ENCODE measurements at places on chromosomes 16 and 17.

GRCh38 chr16:11370084-11370931, 25.0 kb downstream of the RMI2 start:
- DNase-seq = no peak

DNA sequence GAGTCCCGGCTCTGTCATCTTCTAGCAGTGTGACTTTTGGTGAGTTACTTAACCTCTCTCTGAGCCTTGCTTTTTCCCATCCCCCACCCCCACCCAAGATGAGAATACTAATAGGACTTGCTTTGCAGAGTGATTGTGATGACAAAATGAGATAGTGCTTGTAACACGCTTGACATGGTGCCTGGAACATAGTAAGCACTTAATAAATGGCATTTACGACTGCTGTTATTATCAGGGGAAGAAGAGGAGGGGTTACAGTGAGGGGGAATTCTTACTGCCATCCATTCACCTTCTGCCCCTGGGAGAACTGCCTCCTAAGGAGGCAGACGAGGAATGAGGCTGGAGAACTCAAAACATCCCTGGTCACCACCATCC, 7.8 kb downstream of the DLX4 start:
- DNase-seq = no peak

DNA sequence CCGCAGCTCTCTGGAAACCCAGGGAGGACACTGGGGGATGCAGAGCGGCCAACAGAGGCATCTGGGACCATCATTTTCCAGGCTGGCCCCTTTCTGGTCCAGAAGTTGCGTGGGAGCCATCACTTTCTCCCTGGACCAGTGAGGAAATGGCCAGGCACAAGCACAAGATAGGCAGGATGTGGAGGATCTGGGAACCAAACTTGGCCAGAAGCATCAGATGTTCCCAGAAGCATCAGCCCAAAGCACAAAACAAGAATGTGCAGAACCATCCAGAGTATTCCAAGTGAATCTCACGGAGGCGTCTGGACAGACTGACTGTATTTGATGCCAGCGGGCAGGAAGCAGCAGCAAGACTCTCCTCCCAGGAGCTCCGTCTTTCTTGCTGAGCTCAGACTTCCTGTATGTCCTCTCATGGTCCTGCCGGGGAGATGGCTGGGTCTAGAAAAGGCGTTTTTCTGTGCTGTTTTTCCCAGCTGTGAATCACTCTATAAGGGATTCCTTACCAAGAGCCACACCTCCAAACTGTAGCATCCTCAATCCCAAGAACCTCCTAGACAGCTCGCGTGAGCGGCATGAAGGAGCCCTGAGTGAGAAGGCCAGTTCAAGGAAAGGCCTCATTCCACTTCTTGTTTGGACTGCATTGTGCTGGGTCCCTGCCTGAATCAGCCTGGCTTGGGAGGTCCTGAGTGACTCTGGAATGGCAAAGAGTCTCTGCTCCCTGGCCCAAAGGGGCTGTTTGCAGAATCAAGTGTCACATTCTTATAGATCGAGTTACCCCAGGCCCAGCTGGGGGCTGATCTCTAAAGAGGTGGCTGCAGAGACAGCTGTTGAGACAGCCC, 49.5 kb upstream of the MTSS2 start:
- no peak for DNase-seq

- DNase-seq = no peak
These were observed 112.4 kb downstream of the SMG6 start for GRCh38 chr17:2191227-2191626.

DNA sequence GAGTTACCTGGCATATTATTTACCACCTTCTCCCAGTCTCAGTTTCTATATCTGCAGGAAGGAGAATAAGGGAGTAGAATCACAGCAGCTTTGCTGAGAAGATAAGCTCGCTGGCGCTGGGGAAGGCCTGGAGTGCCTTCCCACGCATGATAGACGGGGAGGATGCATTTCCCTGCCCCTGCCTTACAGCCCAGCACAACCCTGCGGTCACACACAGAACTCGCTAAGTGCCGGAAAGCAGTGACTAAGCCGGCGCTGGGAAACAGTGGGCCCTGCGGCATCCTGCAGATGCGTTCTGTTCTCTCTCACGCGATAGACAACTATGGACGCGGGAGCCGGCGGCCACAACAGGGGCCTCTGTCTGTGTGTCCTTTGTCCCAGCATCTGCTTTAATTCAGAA, 4.8 kb downstream of the CA5A start:
- no peak for DNase-seq

GRCh38 chr17:16935786-16936185, 36.1 kb downstream of the TNFRSF13B start:
- no peak for DNase-seq

- DNase-seq = no peak
These were observed 14.2 kb downstream of the LGALS3BP start for GRCh38 chr17:78965491-78965924.

GRCh38 chr17:75619506-75620431, 13.5 kb upstream of the SMIM5 start:
- DNase-seq = no peak

GRCh38 chr17:8324923-8325322, 14.7 kb upstream of the ODF4 start:
- no peak for DNase-seq

- DNase-seq = no peak
These were observed at the start of gene SYT17 for GRCh38 chr16:19167710-19168370. SYT17 (plus strand) TSS chr16:19168240; CDS start chr16:19168647, 407 bp downstream.

DNA sequence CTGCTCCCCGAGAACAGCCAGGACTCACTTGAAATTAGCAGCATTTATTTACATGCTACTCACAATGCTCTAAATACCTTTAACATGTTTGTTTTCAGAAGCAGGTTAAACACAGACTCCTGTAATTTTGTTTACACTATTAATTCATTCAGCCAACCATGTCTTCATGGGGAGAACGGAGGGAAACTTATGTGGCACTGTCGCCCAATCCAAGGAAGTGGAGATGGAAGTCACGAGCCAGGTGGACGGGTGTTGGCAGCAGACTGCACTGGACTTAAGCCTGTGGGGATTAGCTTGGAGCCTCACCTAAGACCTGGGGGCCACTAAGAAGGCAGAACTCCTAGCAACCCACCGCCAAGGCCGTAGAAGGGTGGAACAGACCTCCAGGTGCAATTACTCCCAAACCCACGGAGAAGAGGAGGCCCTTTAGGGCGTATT, 8.8 kb upstream of the GFAP start:
- DNase-seq = no peak

- peak; percentile 19 for DNase-seq
These were observed 688 bp downstream of the CRK start for GRCh38 chr17:1455291-1455796.

- no peak for DNase-seq
These were observed 218.7 kb downstream of the XYLT1 start for GRCh38 chr16:17252064-17252463.

- DNase-seq = no peak
These were observed 29.8 kb downstream of the ITGAE start for GRCh38 chr17:3771140-3771539.

- no peak for DNase-seq
These were observed 20.5 kb downstream of the NSMCE1 start for GRCh38 chr16:27248036-27248435.

GRCh38 chr16:12898551-12898950, 2.8 kb upstream of the SHISA9 start:
- no peak for DNase-seq

GRCh38 chr17:80018917-80019651, 16.6 kb downstream of the TBC1D16 start:
- DNase-seq = no peak

- DNase-seq = no peak
These were observed 68.4 kb downstream of the CMC2 start for GRCh38 chr16:80938004-80938878.

- no peak for DNase-seq
These were observed 241.8 kb downstream of the C16orf95 start for GRCh38 chr16:87075319-87075860.

DNA sequence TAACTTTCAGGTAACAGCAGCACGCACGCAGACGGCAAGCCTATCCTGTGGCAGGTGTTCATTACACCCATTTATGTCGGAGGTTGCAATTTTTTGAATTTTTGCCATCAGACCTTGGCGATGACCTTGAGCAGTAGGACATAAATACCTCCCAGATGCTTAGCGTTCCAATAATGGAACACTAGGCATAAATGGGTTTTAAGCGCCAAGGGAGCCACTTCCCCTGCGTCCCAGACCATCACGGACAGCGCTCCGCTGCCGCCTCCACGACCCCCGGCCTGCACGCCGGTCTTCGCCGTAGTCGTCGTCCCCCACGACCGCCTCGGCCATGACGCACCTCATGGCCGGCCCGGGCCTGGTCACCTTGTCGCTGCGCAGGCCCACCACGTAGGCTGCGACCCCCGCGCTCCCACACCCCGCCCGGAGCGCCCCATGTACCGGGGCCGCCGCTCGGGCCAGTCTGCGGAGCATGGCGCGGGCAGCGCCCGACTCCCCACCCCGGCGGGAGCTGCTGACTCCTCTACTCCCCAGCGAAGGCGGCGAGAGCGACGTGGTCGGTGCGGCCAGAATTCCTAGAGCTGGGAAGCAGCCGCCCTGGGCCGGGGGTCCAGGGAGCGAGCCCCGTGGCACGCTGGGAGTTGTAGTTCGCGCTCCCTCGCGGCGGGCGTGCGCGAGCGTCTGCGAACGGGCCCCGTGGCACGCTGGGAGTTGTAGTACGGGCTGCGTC, 22.7 kb downstream of the TMEM235 start:
- DNase-seq = peak; percentile 75

- no peak for DNase-seq
These were observed 373.7 kb downstream of the WWOX start for GRCh38 chr16:78473031-78473699.

- peak; percentile 83 for DNase-seq
These were observed 1.2 kb downstream of the TMEM95 start for GRCh38 chr17:7356072-7356549.

DNA sequence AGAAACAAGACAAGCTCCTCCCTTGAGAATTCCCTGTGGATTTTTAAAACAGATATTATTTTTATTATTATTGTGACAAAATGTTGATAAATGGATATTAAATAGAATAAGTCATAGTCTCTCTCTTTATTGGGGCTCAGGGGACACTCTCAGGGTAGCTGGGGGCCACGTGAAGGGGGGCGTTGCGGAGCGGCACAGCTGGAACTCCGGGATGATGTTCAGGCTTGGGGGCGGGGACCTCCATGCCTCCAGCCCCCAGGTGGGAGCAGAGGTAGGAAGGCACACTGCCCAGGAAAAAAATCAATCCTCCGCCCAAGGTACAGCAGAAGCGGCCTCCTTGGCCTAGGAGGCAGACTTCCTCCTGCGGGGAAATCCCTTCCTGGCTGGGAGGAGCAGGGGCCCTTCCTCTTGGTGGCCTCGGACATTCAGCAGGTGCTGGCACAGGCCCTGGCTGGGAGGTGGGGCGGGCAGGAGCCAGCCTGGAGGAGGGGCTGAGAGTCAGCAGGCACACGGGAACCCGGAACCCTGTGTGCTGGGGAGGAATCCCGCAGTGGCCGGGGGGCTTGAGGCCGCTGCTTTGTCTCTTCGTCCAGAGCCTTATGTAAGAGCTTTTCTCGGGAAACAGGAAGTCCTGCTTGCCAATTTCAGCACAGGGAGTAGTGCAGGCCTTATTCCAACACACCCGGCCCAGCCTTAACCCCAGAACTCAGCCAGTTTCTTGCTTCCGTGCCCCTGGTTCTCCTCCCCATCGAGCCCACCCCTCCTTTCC, 591 bp upstream of the TNFSF13 start:
- DNase-seq = no peak

GRCh38 chr17:83090444-83091256, 11.2 kb downstream of the METRNL start:
- DNase-seq = no peak

DNA sequence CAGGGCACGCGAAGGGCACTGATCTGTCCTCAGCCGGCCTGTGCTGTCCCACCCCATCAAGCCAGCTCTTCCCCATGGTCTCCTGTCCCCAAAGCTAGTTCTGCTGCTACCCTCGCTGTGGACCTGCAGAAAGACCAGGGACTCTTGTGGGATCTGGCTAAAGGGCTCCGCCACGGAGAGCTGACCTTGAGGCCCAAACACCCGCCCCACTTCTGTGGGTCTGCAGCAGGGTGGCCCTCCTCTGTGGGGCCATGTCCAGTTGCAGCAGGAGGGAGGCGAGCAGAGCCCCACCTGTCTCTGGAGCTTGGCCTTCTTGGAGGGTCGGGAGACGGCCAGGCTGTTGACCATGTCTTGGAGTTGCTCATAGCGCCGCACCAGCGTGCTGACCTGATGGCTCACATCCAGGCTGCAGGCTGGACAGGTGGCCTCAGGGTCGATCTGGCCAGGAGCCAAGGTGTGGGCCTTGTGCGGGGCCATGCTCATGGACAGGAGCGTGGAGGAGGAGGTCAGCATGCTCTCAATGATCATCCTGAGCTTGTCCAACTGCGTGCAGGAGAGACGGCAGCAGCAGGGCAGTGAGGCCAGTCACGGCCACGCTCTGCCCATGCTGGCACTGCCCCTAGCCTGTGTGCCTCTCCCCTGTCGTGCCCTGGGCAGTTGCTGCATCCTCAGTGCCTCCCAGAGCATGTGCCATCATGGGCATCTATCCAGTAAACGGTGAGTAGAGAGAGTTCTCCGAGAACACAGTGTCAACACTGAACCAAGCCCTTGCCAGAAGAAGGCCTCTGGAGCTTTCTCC, 16.6 kb downstream of the UBALD2 start:
- no peak for DNase-seq

DNA sequence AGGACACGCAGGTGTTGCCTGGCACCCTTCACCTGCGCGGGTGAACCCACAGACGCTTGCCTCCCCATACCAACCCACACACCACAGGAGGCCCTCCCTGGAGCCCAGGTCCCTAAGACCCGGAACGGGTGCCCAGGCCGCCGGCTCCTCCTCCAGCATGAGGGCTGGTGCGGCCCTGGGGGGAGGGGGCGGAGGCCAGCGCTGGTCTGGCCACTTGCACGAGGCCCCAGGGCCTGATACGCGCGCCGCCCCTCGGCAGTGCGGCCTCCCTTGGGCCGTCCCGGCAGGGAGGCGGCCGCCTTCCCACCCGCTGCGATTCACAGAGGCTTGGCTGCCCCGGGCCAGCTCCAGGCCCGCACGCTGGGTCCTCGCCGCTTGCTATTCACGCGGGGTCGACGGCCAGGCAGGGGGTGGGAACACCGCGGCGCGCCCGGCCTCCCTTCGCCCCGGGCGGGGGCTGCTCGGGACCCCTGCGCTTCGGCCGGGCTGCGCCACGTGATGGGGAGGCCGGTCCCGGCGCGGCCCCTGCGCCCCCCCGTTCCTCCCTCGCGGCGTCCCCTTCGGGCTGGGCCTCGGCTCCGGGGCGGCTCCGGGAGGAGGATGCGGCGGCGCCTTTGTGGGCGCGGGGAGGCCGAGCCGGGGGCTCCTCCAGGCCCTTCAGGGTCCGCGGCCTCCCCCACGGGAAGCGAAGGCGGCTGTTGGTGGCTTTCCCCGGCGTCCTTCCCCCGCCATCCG, 685 bp downstream of the FASN start:
- DNase-seq = no peak

All from activated T-cell treated with anti-CD3 and anti-CD28 coated beads for 1 hour (primary cell).